Iris pigment epithelial cell (primary cell): ENCODE measurements at places on chromosomes 13 and 19.
A peak's percentile ranks its signal among the peaks of the same experiment; 100 is the strongest.

DNA sequence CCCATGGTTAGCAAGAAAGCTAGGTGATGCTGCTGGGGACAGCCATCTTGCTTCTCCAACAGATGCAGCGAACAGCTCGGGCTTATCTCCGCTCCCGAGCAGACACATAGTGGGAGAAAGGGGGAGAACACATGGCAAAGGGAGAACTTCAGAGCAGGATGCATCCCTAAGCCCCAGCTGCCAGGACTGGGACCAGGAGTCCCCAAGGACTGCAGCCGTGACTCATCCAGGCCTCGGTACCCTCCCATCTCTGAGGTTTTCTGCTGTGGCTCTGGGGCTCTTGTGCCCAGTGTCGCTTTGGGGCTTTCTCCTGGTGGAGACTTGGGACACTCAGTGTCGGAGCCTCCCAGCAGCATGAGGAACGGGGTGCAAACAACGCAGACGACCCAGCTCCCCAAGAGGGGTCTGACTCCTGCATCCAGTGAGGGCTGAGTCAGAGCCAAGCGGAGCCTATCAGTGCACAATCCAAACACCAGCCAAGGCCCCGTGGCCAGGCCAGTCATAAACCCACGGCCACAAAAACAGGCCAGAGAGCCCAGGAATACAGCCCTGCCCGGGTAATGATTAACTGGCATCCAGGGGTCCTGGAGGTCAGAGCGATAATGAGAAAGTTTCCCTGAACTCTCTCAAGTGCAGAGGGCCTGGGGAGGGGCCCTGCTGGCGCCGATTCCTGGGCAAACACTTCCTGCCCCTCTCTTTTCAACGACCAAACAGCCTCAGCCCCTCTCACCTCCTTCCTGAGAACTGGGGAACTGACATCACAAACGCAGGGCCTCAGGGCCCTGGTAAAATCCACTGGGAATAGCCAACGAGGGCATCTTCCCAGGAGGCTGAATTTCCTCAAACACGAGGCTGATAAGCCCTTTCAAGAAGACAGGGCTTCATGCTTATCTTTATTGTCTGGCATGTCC is 202.9 kb downstream of the USP12 start:
- no peak for DNase-seq

DNA sequence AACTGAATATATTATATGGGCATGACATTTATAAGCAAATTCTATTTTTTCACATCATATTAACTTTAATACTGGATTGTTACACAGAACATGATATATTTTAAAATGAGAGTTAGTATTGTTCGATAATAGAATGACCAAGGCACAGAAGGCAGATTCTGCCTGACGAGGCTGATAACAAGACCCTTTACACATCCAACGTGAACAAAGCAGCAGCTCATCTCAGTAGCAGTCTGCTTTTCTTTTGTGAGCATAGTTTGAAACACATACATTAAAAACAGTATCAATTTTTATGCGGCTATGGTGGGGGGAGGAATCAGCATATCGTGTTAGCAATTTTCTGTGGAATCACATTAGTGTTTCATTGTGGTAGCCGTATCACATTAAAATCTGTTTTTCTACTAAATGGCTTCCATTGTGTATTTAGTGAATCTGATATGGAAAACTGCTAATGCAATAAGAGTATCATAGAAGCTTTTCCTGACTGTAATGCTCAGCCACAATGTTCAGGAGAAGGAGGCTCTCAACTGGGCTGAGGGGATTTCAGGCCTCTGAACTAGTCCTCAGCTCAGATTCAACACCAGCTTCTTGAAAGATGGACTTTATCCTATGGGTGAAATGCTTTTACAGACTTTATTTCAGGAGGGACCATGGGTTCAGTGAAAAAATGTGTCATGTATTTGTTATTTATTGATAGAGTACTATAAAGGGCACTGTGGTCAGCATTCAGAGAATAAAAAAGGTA is 4.0 kb downstream of the SMAD9 start:
- DNase-seq: no peak

GRCh38 chr19:40503320-40503695 is 36.5 kb downstream of the SPTBN4 start:
- no peak for DNase-seq

DNA sequence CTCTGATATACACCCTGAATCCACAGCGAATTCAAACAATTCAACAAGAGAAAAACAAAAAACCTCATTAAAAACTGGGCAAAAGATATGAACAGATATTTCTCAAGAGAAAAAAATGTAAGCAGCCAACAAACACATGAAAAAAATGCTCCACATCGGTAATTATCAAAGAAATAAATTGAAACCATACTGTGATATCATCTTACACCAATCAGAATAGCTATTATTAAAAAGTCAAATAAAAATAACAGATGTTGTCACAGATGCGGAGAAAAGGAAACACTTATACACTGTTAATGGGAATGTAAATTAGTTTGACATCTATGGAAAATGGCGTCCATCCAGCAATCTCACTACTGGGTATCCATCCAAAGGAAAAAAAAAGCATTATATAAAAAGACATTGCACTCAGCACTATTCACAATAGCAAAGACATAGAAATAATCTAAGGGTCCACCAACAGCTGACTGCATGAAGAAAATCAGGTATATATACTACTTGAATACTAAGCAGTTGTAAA is 1495.0 kb upstream of the PCDH20 start:
- DNase-seq: no peak

- no peak for DNase-seq
Measured at GRCh38 chr19:45659096-45659729, 8.8 kb upstream of the GIPR start.

DNA sequence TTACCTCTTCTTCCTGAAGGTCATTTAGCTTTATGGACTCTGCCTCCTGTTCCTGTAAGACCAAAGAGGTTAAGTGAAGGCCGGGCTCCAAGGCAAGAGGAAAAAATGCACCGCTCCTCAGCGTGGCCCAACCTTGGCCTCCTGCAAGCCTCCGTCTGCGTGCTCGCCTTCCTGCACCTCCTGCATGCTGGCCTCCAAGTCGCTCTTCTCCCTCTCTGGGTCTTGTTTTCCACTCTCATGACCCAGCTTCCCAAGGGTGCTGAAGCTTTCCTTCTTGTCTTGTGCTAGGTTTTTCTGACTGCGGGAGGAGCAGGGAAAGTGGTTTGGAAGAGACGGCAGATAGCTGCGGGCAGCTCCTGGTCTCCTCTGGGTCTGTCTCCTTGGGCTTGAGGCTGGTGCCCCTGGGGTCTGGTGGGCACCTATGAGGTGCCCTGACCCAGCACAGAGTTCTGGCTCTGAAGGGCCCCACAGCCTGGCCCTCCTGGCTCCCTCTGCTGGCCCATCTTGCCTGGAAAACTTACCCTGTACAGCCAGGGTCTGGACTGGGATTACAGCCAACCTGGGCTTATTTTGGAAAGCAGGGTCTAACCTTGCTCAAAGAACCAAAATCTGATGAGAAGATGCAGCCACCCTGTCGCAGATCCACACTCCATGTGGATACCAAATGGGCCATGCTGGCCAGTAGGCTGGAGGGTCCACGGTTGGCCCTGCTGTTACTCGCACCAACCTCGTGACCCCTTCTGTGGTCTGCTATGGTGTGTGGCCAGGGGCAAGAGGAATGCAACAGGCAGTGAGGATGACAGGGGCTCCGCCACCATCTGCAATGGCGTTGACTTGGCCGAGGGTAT is 5.2 kb downstream of the C13orf46 start:
- DNase-seq: no peak

DNA sequence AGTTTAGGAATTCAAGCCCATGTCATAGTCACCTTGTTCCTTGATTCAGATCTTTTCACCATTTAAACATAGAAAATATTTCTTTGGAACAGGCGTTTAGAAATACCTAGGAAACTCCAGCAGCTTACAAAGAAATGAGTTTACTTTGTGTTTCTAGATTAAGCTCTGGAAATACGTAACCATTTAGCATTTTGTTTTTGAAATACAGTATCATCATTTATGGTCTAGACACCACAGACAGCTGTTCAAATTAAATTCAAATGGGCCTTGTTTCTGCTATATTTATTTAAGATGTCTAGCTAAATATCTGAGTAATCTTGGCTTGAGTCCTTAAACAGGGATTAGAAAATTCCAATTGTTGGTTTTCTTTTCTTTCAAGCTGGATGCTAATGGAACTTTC is 228.5 kb downstream of the NDFIP2 start:
- peak; percentile 59 for DNase-seq

- no peak for DNase-seq
Measured at GRCh38 chr13:103325672-103326071, 259.5 kb upstream of the SLC10A2 start.

DNA sequence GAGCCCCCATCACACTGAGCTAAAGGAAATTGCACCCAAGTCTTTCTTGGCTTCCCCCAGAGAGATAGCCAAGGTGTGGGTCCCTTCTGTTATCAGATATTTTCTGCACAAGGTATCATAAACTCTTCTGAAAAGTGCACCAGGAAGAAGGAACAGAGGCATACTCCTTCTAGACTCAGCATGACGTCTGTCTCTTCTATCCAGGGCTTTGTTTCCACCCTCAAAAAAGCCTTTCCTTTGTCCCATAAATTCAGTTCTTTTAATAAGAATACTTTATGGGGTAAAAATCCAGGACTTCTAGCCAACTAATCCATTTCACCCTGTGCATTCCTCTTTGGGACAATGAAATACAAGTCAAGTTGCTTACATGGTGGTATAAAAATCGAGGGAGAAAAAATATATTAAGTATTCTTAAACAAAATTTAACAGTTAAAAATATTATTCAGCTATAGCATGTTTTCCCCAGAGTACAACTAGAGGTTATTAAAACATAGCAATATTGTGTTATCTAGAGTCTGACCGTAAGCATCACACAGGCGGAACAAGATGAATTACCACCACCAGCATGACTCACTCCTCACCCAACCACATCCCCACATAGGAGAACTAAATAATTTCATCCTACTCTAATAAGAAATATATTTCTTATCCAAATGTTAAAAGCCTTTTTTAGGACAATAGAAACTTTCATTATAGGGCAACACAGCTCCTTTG is 79.9 kb upstream of the GPC6 start:
- peak; percentile 87 for DNase-seq

DNA sequence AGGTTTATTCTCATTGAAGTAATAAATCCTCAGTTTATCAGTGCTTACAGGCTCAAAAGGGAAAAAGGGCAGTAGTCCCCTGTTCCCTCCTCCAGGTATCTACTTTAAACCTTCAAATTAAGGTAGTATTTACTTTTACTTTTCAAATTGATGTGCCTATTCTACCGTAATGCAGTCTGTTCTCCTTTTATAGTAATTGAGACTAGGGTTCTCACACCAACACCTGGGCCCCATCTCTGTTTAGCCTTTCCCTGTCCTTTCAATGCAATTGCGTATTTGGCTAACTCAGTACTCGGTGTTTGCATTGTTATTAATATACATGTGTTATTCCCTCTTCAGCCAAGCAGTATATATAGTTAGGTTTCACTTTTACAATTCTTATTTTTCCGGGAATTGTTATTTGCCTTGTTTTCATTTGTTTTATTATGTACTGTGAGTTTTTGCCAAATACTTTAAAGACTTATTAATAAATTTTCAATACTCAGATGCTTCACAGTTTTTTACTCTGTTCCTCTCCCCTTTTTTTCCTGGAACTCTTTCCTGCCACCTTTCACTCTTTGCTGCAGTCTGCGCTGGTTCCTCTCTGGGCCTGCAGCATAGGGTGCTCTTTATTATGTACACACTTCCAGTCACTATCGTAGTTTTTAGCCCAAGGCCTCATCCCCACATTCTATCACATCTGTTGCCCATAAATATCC is 30.3 kb downstream of the USPL1 start:
- DNase-seq: no peak

GRCh38 chr13:33328701-33329100 is 43.1 kb upstream of the STARD13 start:
- DNase-seq: no peak

DNA sequence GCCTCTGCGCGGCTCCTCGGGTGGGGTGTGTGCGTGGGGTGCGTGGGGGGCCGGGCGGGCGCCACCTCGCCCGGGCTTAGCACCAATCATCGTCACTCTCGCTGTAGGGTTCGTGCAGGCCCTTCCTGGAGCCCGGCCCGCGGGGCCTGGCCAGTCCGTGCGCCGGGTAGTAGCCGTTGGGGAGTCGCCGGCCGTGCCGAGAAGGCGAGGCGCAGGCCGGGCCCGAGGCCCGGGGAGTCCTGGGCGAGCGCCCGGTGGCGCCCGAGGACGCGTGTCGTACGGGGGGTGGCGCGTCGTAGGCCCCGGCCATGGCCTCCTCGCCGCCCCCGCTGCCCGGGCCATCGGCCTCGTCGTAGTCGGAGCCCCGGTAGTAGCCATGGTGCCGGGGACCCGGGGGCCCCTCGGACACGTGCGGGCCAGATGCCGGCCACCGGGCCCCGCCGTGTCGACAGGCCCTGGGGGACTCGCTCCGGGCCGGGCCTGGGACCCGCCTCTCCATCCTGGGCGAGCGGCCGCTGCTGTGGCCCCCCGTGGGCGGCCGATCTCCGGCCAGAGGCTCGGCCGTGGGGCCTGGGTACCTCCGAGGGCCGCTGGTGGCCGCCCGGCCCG is 57.1 kb downstream of the IER2 start:
- DNase-seq: no peak

- DNase-seq: no peak
Measured at GRCh38 chr13:86665842-86666241, 866.6 kb upstream of the SLITRK6 start.

DNA sequence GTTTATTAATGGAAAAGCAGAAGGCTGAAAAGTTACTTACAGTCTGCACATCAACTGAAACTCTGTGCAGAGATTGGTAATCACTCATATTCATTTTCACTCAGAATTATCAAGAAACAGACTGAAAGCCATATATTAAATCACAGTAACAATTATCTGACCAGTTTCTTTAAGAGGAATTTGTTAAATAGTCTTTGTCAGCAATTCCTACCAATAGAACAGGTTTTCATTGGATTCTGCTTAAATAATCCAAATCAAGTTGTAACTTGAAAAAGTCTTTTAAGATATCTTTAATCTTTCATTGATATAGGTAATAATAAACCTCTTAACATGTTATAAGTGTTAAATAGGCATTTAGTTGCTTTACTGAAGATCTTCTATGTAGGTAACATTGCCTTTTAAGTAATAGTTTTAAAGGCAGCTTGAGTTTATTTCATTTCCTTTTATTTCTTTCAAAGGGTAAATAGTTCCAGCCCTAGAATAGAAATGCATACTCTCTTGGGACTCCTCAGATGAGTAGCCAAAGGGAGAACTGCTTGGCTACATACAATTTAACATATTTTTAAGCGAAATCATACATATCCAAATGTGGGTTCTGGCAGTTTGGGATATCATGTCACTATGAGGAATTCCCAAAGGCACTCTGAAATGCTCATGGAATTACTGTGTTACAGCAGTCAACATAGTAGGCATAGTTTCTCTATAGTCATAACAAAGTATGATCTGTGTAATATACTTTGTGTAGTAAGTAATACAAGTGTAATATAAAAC is 326.0 kb upstream of the SPRY2 start:
- no peak for DNase-seq

DNA sequence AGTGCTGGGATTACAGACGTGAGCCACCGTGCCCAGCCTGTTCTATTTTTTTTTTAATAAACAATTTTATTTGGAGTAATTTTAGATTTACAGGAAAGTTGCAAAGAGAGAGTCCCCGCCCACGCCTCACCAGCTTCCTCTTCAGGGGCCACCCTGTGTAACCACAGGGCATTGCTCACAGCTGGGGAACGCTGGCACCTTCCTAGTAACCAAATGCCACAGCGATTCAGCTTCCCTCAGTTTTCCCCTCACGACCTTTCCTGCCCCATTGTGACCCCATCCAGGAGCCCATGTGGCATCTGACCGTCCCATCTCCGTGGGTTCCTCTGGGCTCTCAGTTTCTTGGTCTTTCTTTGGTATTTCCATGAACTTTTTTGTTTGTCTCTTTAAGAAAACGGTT is 83.9 kb downstream of the GNG7 start:
- peak; percentile 47 for DNase-seq

GRCh38 chr19:7904074-7905020 is 670 bp downstream of the MAP2K7 start:
- DNase-seq: no peak

GRCh38 chr13:25097426-25097825 is 1.5 kb downstream of the PABPC3 start:
- DNase-seq: no peak
